ENCODE measurements at places on chromosomes 6 and 20. TPM values are rescaled to one million over a fixed set of nuclear protein-coding genes. Genes with fewer than 3 reads are reported as not detected.

DNA sequence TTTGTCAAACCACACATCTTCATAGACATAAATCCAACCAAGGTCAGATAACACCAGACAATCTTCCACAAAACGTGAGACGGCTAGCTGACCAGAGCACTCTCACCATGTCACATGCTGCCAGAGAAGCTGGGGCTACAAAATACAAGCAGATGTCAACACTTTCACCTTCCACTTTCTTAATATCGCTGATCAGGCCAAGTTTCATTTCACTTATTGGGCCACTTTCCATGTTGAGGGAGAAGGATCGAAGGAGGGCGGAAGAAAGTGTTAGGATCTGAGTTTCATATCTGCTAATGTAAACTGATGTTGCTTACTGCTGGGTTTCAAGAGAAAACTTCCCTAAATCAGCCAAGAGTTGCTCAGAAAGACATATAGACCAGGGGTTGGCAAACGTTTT is 177.0 kb upstream of the PRDM1 start:
- ATAC-seq: no peak

DNA sequence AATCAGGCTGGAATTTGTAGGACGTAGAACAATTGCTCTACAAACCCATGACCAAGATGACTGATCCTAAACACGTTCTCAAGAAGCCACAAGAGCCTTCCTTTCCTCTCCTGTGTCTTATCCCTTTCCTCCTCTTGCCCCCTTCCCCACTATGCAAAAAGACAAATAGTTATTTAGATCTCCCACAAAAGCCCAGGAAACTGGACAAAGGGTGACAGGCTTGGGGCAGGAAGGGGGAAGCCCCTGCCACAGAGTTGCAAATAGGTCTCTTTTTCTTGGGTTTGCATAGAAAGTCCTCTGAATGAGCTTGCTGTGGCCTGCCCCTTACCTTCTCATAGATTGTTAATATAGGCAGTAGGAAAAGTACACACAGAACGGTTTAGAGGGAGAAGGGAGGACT is 377.1 kb upstream of the BTBD3 start:
- ATAC-seq: no peak

DNA sequence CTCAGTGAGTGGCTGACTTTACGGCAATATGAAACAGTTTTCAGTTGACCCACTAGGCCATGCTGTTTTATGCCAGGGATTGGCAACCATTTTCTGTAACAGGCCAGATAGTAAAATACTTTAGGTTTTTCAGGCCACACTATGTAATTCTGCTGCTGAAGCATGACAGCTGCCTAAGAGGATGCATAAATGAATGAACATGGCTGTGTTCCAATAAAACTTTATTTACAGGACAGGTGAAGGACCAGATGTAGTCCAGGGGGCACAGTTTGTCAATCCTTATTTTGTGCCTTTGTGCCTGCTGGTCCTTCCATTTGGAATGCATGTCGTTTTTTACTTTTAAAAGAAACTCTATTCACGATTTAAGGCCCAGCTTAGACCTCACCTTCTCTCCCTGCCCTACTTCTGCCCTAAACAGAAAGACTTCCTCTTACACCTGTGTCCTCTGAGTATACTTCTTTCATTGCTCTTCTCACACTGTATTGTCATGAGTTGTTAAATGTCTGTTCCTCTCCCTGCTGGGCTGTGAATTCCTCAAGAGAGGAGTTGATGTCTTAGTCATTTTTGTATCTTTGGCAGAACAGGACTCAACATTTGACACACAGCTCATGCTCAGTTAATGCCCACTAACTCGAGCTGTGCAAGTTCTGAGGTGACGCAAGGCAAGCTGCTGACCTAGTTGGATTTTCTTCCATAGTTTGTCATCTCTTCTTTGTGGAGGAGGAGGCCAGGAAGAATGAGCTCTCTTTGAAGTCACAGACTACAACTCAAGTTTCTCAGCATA is 90.1 kb upstream of the MAP7 start:
- ATAC-seq: peak; percentile 65

GRCh38 chr6:89985751-89986493 is 91.7 kb downstream of the GJA10 start:
- ATAC-seq: peak; percentile 38

DNA sequence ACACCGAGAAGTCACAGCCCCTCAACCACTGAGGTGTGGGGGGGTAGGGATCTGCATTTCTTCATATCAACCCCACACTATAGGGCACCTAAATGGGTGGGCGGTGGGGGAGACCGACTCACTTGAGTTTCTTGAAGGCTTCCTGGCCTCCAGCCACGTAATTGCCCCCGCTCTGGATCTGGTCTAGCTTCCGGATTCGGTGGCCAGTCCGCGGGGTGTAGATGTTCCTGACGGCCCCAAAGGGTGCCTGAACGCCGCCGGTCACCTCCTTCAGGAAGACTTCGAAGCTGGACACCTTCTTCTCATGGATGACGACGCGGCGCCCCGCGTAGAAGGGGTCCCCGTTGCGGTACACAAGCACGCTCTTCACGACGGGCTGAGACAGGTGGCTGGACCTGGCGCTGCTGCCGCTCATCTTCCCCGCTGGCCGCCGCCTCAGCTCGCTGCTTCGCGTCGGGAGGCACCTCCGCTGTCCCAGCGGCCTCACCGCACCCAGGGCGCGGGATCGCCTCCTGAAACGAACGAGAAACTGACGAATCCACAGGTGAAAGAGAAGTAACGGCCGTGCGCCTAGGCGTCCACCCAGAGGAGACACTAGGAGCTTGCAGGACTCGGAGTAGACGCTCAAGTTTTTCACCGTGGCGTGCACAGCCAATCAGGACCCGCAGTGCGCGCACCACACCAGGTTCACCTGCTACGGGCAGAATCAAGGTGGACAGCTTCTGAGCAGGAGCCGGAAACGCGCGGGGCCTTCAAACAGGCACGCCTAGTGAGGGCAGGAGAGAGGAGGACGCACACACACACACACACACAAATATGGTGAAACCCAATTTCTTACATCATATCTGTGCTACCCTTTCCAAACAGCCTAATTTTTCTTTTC is at the start of gene DCDC2:
DCDC2 (minus strand) TSS at position 724 of the 883 bp plus-strand sequence; CDS start at position 415, 309 bp downstream.
- ATAC-seq: peak; percentile 48

DNA sequence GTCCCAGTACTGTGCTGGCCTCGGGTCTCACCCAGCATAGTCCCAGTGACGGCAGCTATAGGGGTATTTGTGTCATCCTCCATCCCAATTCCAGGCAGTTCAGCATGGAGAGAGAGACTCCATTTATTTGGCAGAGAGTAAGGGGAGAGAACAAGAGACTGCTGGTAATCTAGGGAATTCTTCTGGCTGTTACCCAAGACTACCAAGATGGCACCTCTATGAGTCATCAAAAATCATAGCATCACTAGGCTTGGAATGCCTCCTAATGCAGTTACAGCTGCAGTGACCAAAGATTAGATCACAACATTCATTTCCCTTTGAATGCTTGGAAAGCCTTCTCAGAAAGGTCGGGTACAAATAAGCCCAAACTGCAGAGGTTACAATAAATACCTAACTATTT is 660.4 kb upstream of the FLRT3 start:
- no peak for ATAC-seq

- ATAC-seq: no peak
Measured at GRCh38 chr6:819122-819521, 126.2 kb upstream of the EXOC2 start.

- ATAC-seq: no peak
Measured at GRCh38 chr20:50548396-50548795, 38.2 kb downstream of the PTPN1 start.

- ATAC-seq: no peak
Measured at GRCh38 chr6:17354700-17355403, 38.5 kb upstream of the CAP2 start.

DNA sequence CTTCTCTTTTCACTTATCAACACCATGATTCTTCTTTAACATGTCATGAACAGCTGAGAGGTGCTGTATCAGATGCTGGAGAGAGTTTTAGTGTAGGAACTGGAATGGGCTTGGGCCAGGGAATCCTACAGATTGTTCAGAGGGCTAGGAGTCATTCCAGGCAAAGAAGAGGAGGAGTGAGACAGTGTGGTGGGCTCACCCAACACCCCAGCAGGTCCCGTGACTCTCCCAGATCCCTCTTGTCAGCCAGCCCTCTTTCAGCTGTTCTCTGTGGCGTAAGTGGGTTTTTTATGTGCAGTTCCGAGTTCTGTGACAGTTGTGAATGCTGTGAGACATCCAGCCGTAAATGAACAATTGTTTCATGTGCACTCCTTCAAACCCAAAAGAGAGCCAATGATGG is 31.4 kb upstream of the CEP162 start:
- no peak for ATAC-seq

DNA sequence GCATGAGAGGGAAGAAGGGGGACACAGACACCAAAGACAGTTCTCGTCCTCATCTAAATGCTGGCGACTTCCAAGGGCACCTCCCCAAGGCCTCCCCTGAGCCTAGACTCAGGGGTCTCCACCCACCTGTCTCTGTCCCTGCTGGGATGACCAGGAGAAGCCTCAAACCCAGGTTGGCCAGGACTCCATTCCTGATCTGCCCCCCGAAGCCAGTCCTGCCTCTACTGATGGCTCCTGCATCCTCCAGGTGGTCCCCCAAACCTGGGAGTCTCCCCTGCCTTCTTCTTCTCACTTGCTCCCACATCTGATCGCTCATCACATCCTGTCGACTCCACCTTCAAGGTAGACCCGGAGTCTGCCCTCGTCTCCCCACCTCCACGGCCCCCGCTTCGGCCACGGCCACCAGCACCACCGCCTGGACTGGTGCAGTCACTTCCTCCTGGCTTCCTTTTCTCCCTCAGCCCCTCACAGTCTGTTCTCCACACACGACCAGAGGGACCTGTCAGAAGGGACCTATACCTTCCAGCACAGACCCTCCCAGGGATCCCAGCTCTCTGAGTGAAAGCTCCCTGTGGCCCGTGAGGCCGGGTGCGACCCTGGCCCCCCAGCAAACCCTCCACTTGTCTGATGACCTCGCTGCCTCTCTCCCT is 92.1 kb downstream of the CEBPB start:
- no peak for ATAC-seq

GRCh38 chr20:24762371-24762770 is 186.7 kb upstream of the CST7 start:
- ATAC-seq: no peak

GRCh38 chr6:52139985-52140680 is 46.0 kb upstream of the IL17A start:
- ATAC-seq: no peak

DNA sequence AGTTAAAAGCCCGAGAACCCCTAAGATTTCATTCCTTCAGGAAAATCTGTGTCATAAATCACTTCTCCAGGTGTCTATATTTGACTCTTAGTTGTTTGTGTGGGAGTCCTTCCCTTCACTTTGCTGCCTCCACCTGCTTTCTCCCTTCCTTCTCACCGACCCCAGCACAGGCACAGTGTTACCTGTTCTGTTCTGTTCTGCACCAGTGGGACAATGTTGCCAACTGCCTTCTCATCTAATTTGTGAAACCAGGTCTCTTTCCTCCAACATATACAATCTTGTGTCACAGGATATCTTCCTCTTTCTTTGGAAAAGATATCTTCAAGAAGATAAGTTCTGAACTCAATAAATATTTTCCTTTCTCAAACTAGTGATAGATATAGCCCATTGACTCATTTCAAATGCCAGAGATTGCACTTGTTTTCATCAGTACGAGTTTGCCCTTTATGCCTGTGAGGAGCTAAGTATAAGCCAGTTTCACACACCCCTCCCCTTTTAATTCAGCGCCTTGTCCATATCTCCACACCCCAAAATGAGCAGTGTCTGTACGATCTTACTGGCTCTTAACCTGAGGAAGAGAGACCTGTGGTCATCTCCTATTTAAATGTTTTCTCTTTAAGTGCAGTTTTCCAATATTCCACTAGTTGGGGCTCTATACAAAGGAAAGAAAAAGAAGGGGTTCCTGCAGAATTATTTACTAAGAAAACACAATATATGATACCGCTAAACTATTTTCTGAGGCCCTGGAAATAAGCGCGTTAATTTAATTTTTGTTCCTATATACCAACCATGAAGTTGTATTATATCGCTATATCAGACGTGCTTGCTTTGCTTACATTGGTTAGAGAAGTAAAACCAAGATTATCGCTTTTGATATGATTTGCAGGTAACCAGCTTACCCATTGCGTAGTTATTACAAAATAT is 81.6 kb upstream of the PREP start:
- no peak for ATAC-seq

DNA sequence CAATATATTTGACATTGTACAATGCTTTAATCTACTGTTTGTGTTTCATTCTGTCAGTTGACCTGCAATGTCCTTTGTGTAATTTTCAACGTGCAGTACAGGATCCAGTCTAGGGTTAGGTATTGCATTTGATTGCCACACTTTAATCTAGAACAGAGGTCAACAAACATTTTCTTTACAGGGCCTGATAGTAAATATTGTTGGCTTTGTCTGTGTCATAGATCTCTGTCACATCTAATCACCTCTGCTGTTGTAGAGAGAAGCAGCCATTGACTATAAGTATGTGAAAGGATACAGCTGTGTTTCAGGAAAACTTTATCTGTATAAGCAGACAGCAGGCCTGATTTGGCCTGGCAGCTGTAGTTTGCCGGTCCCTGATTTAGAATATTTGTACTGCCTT is 39.3 kb downstream of the ATRN start:
- no peak for ATAC-seq

DNA sequence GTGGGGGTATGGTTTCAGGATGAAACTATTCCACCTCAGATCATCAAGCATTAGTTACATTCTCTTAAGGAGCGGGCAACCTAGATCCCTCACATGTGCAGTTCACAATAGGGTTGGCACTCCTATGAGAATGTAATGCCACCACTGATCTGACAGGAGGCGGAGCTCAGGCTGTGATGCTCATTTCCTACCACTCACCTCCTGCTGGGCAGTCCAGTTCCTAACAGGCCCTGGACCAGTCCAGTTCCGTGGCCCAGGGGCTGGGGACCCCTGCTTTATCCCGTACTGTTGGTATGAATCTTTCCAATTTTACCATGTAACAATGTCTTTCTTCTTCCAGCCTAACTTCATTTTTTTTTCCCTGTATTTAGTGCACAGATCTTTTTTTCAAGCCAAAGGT is 94.9 kb downstream of the OGFRL1 start:
- ATAC-seq: no peak

DNA sequence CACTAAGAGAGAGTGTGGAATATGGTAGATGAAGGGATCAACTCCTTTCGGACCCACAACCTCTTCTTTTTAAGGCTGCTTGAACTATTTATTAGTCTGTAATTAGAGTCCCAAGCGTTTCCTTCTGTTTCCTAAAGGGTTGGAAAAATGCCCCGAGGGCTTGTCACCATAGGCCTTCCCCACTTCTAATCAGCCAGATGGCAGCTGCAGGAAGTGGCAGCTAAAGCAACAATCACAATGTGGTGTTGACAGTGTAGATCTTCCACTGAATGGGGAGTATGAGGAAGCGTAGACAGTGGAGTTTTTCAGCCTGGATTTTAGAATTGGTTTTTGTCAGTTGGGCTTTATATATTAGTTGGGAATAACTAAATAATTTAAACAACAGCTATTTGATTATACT is 40.6 kb downstream of the SLC35D3 start:
- no peak for ATAC-seq

RING1 gene
- total RNA-seq: 23.8 TPM

GABRR2 gene
- total RNA-seq: not detected

ULBP2 gene
- not detected for total RNA-seq

HLA-DMB gene
- total RNA-seq: 26.0 TPM

TMEM151B gene
- not detected for total RNA-seq

IYD gene
- not detected for total RNA-seq

GABRR1 gene
- total RNA-seq: not detected

PTPRT gene
- 0.04 TPM for total RNA-seq

MMP24 gene
- total RNA-seq: 3.1 TPM

CCR6 gene
- total RNA-seq: not detected

USP49 gene
- total RNA-seq: 2.2 TPM

Data from gastroesophageal sphincter (tissue), 4 donors.